ENCODE measurements at places on chromosomes 11 and 22.

GRCh38 chr11:65652511-65653228, 10.0 kb downstream of the RELA start:
- peak; percentile 99 for DNase-seq

GRCh38 chr11:117820071-117820470, 4.5 kb downstream of the FXYD2 start:
- no peak for DNase-seq

DNA sequence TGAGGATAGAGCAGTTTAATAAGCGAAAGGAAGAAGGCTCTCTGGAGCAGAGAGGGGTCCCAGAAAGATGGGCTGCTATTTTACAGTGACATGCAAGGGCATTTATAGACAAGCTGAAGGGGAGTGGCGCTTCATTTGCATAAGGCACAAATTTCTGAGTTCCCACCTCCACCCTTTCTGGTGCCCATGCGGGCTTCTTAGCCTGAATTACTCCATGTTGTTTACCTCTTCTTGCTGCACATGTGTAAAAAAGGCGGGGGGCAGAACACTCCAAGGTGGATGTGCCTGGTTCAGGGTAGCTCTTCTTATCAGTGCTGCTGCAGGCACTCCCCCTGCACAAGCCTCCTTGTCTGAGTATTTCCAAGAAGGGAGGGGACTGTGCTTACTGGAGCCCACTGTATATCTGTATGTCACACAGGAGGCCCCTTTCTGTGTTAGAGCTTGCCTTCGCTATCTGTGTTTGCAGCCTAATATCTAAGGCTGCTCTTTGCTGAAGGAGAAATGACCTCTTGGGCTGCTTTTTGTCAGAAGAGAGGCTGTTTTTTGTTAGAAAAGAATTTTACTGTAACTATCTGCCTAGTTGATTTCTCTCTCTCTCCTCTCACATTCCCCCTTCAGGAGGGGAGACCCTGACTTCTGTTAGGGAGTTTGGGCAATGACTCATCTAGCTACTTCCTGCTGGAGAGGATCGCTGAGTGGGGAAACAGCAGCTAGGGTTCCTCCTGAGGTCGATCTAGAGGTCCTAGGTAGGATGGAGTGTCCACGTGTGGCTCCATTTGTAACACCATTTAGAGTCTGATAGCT, 1057.0 kb upstream of the CNTN5 start:
- no peak for DNase-seq

DNA sequence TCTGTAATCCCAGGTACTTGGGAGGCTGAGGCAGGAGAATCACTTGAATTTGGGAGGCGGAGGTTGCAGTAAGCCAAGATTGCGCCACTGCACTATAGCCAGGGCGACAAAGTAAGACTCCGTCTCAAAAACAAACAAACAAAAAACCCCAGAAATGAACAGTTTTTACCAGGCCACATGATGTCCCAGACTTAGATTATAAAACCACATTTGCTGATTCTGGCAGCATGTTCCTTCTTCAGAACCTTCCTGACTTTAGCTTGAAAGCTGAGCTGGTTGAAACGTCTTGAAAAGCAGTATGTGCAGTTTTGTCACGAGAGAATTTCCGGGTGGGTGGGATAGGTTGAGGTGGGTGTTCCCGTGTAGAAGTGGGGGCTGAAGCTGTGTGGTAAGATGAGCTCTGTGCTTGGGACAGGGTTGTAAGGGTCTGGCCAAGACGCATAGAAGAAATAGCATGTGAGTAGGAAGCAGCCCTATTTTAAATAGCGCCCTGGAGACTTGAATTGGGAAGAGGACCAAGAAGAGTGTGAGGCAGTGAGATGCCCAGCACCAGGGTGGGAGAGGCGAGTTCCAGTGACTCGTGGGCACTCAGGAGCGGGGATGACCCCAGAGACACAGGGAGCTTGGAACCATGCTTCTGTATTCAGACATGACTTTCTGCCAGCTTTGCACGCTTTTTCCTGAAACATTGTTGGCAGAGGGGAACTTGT, 7.6 kb downstream of the AP2A2 start:
- DNase-seq = no peak

GRCh38 chr11:25901415-25901814, 430.5 kb upstream of the ANO3 start:
- no peak for DNase-seq

DNA sequence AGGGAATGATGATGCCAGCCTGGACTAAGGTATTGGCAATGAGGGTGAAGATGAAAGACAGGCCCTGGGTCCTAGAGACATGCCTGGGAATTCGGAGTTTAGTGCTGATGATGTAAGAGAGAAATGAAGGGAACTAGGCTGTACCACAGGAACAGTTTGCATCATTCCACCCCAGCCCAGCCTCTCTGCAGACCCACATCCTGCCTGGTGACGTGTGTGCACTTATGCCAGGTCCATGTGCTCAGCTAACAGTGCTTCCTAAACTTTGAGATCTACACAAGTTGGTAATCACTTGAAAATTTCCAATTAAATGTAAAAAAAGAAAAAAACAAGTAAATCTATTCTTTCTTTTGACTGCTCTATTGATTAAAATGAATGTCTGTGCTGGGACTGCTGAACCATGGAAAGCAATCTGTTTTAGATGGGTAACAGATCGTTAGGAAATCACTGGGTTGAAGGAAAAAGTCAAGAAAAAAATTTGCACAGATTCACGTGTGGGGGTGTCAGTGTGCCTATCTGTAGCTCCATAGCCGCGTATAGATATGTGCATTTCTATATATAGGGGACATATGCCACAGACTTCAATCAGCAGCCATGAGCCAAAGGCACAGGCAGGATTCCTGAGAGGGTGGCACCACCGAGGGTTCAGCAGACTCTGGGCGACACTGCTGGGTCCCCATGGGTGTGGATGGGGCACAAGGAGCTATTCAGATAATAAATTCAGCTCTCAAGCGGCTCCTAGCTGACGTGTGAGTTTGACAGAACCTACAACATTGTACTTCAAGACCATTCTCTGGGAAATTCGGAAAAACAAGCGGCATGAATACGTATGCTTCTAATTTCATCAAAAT, 131.1 kb upstream of the OPCML start:
- no peak for DNase-seq

DNA sequence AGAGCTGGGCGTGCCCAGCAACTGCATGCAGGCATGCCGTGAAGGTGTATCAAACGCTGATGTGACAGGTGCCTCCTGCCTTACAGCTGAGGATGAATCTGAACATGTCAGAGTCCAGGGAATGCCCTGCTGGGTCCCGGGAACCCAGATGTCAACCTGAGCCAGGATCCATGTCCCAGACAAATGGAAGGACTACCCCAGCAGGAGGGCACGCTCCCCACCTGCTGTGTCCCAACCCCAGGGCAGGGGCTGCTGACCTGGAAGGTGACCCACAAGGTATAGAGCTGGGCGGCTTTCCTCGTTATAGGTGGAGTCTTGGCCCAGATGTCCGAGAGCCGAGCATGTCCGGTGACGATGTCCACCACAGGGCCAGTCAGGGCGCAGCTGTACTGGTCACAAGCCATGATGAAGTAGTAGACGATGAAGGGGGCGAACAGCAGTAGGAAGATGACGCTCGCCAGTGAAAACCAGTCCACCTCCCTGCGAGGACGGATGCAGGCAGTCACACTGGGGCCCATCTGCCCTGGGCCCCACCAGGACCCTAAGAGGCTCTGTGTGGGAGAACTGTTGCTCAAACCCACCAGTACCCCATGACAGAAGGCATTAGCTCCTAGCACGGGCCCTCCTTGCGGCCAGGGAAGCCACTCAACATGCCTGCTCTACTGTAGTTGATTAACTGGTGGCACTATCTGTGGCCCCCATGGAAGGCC, 4.3 kb downstream of the DHCR7 start:
- DNase-seq = no peak

DNA sequence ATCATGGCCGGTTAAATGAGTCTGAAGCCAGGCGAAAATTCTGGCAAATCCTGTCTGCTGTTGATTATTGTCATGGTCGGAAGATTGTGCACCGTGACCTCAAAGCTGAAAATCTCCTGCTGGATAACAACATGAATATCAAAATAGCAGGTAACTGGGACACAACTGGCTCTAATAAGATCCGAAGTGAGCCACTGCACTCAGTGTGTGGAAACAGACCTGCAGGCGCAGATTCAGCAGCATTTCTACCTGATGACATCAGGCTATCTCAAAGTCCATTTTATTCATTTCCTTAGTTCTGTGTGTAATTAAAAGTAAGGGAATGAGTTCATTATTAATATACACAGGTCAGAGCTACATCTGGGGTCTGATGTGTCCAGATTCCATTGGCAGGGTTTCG, 78.2 kb downstream of the PPP2R1B start:
- no peak for DNase-seq

DNA sequence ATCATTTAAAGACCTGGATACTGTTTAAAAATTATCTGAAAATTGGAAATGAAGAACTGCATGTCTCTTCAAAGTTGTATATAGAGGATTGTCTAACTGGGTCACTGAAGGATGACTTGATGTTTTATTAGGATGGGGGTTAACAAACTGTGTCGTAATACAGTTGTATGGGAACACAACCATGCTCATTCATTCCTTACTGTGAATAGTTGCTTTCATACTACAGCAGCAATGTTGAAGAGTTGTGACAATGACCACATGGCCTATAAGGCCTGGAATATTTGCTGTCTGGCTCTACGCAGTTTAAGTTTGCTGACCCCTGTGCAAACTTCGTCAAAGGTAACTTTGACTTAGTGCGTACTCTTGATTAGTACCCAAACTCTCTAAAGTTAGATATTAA, 38.4 kb downstream of the FDX1 start:
- no peak for DNase-seq

GRCh38 chr11:8584511-8584910, 9.5 kb downstream of the STK33 start:
- no peak for DNase-seq

DNA sequence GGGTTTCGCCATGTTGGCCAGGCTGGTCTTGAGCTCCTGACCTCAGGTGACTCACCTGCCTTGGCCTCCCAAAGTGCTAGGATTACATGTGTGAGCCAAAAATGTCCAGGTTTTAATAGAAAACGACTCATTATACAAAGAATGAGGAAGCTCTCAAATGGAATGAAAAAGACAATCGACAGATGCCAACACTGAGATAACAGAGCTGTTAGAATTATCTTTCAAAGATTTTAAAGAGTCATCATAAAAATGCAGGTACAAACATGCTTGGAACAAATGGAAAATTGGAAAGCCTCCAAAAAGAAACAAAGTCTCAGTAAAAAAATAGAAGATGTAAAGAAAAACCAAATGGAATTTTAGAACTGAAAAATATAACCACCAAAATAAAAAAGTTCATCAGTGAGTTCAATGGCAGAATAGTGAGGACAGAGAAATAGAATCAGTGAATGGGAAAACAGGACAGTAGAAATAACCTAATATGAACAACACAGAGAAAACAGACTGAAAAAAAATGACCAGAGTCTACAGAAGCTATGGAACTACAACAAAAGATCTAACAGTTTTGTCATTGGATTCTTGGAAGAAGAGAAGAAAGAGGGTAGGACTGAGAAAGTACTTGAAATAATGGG, 10.9 kb downstream of the GAB2 start:
- DNase-seq = no peak

GRCh38 chr11:131413217-131413616, 42.8 kb downstream of the NTM start:
- DNase-seq = no peak

GRCh38 chr11:90476442-90477007, 253.7 kb upstream of the CHORDC1 start:
- DNase-seq = no peak

- no peak for DNase-seq
Measured at GRCh38 chr11:108324587-108324986, 101.7 kb downstream of the ATM start.

- no peak for DNase-seq
Measured at GRCh38 chr22:24271386-24271854, 789 bp downstream of the SPECC1L start.

DNA sequence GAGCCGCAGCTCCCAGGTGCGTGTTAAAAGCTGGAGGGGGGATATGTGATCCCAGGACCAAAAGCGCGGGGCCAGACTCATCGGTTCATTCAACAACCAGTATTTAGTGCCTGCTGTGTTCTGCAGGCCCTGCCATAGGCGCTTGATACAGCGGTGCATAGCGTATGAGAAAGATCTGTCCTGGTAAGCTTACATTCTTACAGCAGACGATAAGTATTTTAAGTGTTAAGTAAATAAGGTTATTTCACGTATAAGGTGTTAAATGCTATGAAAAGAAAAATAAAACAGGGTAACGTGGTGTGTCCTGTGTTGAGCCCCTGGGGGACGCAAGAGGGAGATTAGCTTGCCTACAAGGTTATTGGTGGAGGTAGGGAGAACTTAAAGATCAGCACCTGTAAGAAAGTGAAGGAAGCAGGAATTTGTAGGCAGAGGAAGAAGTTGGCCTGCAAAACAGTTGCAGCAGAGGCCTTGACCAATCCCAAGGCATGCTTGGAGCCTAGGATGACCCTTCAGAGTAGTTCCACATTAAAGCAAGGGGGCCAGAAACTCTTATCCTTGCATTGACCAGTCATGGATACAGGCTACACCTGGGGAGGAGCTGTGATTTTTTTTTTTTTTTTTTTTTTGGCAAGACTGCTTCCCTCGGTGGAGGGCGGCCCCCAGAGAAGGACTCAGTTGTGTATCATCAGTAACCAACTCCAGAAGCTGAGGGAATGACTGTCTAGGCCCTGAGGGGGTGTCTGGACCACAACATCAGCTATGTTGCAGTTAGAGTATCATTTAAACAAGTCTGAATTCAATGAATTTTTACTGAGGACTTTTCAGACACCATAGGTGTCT, 487 bp upstream of the LIPT2 start:
- no peak for DNase-seq

- no peak for DNase-seq
Measured at GRCh38 chr11:86442420-86442819, 67.7 kb downstream of the CCDC81 start.

- DNase-seq = peak; percentile 45
Measured at GRCh38 chr11:69201764-69202370, 46.1 kb downstream of the SMIM38 start.

- DNase-seq = no peak
Measured at GRCh38 chr11:69702239-69702691, 1.6 kb downstream of the FGF19 start.

DNA sequence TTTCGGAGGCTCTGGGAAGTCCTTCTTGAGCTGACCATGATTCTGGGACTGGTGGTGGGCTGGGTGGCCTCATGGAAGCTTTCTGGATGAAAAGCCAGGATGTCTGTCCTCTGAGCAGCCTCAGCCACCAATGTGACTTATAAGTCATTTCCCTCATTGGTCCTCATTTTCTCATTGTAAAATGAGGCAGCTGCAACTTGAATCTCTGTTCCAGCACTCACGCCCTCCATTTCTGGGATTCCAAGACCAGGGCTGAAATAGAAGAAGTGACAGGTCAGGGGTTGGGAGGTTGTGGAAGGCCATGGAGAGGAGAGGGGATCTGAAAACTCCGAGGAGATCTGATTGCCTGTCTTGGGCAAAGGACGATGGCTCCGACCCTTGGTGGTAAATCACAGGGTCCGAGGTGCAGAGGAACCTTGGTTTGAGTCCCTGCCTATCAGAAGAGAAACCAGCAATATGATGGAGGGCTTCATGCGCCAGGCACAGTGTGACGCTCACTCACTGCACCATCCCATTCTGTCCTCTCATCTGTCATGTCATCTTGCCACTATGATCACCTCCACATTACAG, 38.3 kb downstream of the TSPAN18 start:
- DNase-seq = no peak

Data from upper lobe of right lung (tissue), 1 donor.